ENCODE measurements at places on chromosomes 11 and 22.

- DNase-seq: no peak
These were observed 432.4 kb upstream of the LUZP2 start for GRCh38 chr11:24064309-24064903.

DNA sequence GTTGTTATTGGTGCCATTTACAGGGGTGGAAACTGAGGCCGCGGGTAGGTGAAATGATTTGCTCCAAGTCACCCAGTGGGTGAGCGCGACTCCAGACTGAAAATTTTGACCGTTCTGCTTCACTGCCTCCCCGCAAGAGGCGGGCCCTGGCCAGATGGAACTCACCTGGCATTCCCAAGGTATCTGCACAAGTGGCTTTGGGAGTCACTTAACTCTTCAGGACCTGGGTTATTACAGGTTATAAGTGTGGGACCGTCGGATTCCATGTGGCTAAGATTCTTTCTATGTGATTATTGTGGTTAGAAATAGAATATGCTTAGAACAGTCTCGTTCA, 598 bp downstream of the CABIN1 start:
- DNase-seq: peak; percentile 58

- no peak for DNase-seq
These were observed 7.0 kb upstream of the SH3BP1 start for GRCh38 chr22:37632174-37633088.

- no peak for DNase-seq
These were observed 4.6 kb upstream of the CST6 start for GRCh38 chr11:66007201-66007634.

DNA sequence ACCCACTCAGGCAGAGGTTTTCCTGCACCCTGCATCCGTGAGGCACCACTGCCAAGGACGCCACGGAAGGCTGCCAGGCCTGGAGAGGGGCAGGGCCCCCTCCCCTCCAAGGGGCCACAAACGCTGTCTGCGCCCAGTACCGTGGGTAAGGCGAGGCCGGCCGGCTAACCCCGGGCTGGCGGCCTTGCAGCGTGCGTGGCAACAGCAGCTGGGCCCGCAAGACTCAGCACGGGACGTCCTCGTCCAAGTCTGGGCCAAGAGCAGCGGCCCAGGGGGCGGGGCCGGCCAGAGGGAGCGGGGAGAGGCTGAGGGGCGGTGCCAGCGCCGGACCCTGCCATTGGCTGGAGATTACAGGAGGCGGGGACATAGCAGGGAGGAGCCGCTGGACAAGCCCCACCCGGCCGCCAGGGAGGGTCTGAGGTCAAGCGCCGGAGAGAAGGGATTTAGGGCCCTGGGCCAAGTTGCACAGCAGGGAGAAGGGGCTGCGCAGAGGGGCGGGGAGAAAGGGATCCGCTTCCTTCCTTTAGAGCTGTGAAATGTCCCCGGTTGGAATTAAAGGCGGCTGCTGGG, 16.0 kb downstream of the SLC43A1 start:
- DNase-seq: peak; percentile 90

DNA sequence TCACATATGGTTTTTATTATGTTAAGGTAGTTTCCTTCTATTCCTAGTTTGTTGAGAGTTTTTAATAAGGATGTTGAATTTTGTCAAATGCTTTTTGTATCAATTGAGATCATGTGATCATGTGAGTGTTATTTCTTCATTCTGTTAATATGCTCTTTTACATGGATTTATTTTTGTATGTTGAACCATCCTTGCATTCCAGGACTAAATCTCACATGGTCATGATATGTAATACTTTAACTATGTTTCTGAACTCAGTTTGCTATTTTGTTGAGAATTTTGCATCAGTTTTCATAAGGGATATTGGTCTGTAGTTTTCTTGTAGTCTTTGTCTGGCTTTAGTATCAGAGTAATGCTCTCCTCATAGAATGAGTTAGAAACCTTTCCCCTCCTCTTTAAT, 43.2 kb downstream of the KCNQ1 start:
- DNase-seq: no peak

- DNase-seq: no peak
These were observed 2.2 kb downstream of the BRD1 start for GRCh38 chr22:49825436-49825835.

Data from NCI-H2171 treated with DMSO at 0.1 percent for 48 hours (cell line).